ENCODE measurements at places on chromosomes 5 and 9.

DNA sequence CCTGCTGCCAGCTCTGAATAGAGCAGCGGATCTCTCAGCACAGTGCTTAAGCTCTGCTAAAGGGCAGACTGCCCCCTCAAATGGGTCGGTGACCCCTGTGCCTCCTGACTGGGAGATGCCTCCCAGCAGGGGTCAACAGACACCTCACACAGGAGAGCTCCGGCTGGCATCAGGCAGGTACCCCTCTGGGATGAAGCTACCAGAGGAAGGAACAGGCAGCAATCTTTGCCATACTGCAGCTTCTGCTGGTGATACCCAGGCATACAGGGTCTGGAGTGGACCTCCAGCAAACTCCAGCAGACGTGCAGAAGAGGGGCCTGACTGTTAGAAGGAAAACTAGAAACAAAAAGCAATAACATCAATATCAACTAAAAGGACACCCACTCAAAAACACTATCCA, 131.6 kb downstream of the TMEM232 start:
- DNase-seq, result no peak

DNA sequence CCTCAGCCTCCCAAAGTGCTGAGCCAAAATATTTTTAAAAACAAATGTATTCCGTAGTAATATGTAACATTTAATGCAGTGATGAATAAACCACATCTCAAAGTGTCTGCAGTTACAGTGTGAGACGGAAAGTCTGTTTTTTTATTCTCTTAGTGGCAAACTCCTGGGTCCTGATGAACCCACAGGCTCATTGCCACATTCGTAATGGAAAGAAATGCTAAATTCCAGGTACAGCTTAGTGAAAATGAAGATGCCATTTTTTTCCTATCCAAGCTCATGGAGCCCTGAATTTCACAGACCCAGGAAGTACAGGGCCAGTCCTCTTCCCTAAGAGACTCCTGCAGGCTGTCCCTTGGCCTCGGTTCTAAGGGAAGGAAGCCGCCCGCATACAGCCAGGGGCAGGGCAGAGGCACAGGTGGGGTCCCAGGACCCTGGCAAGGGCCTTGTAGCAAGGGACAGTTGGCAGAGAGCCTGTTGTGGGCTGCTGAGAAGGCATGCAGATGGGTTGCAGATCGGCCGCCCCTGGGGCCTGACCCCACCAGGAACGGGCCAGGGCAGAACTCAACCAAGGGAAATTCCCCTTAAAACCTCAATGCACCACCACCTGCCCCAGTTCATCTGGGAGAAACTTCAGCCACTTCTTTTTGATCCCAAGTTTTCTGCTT, 36.2 kb downstream of the IPPK start:
- no peak for DNase-seq

DNA sequence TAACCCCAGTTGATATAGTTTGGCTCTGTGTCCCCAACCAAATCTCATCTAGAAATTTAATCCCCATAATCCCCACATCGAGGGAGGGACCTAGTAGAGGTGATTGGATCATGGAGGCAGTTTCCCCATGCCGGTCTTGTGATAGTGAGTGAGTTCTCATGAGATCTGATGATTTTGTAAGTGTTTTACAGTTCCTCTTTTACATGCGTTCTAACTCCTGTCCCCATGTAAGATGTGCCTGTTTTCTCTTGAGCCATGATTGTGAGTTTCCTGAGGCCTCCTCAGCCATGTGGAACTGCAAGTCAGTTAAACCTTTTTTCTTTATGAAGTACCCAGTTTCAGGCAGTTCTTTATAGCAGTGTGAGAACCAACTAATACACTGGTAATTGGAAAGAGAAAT, 73.6 kb downstream of the CDH12 start:
- DNase-seq, result no peak

- DNase-seq, result no peak
These were observed 2.0 kb upstream of the PHPT1 start for GRCh38 chr9:136847088-136847825.

DNA sequence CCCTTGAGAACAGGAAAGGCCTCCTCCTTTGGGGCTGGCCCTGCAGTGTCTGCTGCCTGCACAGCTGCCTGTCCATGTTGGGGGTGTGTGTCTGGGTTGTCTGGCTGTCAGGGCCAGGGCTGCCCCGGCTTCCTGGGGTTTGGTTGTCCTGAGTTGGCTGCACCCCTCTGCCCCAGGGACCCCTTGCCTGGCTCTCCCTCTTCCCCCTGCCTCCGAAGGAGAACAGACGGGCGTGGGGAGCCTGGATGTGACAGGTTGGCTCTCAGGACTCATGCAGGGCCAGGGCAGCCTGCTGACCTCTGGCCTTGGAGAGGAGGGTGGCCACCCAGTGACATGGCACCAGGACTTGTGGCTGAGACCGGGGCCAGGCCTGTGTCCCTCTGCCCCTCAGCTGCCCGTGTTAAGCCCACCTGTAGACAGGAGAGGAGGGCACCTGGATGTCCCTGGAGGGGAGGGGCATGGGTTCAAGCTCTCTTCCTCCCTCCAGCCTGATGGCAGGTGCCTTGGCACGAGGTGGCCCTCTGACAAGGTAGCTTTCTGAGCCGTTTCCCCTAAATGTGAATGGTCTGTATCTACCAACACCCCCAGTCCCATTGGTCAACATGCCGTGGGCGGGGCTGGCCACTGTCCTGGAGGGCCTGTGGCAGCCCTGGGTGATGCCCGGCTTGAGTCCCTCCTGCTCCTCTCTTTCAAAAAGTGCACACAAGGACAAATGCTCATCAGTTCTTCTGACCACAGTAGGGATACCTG, 34.9 kb downstream of the WNK2 start:
- DNase-seq, result no peak

DNA sequence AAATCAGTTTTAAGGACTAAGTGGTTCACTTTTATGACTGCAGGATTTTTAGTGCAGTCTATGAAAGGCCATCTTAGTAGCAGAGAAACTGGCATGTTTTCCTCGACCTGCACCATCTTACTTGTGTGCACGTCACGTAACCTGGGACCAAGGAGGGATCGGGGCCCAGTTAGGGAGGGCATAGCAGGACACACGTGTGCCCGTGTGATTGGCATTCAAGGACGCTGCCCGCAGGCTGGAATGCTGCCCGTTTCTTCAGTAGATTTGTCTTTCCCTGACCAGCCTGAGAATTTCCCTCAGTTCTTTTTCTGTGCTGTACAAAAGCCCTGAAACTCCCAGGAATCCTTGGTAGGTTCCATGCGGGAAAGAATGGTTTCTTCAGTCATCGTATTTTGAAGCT, 196.3 kb downstream of the TRIO start:
- no peak for DNase-seq

DNA sequence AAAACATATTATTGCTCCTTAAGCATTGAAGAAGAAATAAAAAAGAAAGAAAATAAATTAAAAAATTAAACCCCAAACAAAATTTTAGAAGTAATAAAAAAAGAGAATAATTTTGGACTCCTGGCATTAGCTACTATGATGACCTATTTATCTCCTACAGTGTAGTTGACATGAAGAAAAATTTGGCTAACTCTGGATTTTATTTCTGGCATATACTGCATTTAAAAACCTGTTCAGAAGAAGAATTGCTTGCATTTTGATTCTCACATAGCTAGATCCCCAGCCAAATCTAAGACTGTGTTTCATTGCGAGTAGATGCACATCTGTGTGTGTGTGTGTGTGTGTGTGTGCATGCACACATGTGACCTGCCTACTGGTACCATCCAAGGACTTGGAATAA, 30.1 kb upstream of the GABRG2 start:
- DNase-seq, result no peak

- DNase-seq, result no peak
These were observed 32.7 kb downstream of the HRH2 start for GRCh38 chr5:175690586-175690985.

GRCh38 chr9:131421691-131422090, 27.8 kb downstream of the PRRC2B start:
- no peak for DNase-seq

DNA sequence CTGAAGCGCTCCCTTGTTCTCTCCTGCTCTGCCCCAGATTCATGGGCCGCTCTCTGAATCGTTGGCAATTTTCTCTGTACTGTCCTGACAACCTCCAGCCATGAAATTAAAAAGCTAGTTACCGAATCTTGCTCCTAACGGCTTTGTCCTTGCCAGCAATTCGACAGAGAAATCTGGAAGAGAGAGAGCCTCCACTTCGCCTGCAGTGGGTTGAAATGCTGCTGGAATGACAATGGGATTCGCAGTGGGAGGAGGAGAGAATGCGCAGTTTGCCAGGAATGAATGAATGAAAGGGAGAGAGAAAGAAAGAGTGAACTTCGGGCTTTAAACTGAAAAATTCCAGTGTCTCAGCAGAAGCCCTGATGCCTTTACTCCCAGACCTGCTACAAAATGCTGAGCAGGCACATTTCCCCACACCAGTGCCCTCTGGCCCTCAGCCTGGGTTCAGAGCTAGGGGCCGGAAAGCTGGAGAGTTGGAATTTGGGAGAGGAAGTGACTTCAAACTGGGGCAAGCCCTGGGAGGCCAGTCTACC, 11.5 kb upstream of the BOD1 start:
- no peak for DNase-seq

Data from T-helper 9 cell (primary cell).